LNCaP clone FGC (cell line): ENCODE measurements at places on chromosomes 7 and 10.

GRCh38 chr10:64109926-64110495 is 588.8 kb downstream of the REEP3 start:
- DNase-seq: no peak

GRCh38 chr7:50317697-50318669 is 13.5 kb downstream of the IKZF1 start:
- no peak for DNase-seq

GRCh38 chr10:120313715-120314114 is 143.3 kb upstream of the PLPP4 start:
- no peak for DNase-seq

DNA sequence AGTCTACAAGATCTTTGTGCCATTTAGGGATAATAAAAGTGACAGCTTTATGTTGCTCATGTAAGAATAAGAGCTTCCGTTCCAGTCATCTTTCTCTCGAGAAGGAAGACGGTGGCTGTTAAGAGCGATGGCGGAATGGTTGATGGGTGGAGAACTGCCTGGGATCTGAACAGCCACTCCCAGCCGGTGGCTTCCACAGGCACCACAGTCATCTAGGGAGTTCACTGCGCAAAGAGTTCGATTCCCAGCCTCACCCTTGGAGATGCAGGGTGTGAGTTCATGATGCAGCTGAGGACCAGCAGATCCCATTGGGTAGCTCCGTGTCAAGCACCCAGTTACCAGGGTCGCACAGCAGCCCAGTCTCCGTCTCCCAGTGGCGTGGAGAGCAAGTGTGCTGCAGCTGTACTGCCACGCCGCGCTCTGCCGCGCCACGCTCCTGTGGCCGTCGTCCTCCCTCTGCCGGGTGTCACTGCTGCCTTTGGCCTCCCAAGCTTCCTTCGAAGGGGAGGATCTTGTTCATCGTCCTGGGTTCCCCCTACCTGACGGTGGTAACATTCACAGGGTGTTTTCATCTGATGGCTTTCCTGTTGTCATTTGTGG is 7.8 kb downstream of the SUN1 start:
- DNase-seq: no peak

- DNase-seq: no peak
Observed at GRCh38 chr7:10104292-10104691, 869.4 kb upstream of the PHF14 start.

DNA sequence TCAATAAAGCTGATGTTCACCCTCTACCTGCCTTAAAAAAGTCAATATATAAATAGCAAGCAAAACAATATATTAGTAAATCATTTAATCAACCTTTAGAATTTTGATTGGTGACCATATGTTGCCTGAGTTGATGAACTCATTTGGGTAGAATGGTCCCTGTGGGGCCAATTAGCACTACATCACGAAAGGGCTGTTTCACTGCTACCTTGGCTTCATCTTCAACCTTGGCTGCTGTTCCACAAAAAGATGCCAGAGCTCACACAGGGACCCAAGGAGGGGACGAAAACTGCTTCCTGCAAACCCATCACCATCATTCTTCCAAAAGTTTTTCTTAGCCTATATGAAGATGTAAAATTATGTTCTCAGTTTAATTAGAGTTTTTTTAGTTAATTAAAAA is 35.4 kb upstream of the HBP1 start:
- no peak for DNase-seq

DNA sequence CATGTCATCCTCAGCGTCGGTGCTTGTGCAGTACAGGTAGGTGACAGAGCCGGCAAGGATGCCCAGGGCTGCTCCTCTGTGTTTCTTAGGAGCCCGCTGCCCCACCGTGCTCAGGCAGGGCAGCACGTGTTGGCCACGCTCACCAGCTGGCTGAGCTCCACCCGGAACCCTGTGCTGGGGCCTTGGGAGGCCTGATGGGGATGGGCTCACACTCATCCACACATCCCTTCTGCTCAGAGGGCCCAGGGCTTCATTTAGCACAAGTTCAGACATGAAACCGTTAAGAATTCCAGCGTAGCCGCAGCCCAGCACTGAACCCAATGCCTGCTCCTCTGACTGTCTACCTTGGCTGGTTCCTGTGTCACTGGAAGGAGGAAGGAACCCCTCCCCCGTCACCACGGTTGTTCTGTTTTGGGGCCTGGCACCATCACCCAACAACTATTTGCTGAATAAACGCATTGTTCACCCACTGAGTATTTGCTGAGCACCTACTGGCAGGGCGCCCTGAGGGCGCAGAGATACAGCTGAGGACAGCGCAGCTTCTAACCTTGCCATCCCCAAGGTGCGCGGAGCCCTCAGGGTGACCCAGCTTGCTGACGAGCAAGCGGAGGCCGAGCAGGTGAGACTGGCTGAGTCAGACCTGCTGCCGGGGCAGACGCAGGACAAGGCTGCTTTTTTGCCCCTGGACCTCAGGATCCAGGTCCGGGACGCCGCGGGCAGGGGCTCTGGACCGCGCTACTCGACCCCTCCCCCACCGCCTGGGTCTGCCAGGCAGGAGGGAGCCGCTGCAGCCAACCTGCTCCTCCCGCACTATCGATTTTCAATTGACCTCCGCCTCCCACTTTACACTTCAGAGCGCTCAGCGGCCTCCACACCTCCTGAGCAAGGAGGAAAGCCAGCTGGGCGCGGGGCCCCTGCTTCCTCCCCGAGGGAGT is 50.6 kb upstream of the RET start:
- DNase-seq: no peak

GRCh38 chr10:89846786-89847185 is 145.4 kb downstream of the KIF20B start:
- no peak for DNase-seq

- DNase-seq: no peak
Observed at GRCh38 chr10:16847644-16848043, 30.4 kb upstream of the RSU1 start.

DNA sequence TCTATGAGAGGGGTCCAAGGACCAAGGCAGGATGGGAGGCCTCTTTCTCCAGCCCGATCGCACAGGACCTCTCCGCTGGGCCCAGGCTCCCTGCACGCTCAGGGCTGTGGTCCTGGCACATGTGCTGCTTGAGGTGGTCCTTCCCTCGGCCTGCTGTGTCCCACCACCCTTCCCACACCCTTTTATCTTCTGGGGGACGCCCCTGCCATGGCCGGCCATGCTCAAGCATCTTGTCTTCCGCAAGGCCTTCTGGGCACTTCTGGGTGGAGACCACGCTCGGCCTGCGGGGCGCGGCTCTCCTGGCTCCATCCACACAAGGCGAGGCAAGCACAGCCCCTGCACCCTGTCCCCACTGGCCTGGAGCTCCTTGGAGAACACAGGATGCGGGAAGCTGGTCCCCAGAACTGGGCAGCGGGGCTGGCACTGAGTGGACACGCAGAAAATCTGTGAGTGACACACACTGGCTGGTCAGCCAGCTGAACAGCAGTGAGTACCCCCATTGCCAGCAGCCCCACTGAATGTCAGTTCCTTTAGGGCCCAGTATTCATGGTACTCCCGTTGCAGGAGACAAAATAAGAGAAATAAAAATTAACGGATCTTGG is 115.9 kb downstream of the TCERG1L start:
- no peak for DNase-seq

GRCh38 chr10:31116226-31116625 is 84.6 kb upstream of the ZNF438 start:
- DNase-seq: no peak

- DNase-seq: no peak
Observed at GRCh38 chr10:51214207-51215196, 140.2 kb downstream of the PRKG1 start.

GRCh38 chr7:29335188-29336083 is 140.9 kb downstream of the CHN2 start:
- DNase-seq: no peak

- no peak for DNase-seq
Observed at GRCh38 chr7:104772405-104773345, 241.3 kb upstream of the KMT2E start.

- DNase-seq: no peak
Observed at GRCh38 chr7:130390486-130390885, 10.2 kb downstream of the CPA1 start.

DNA sequence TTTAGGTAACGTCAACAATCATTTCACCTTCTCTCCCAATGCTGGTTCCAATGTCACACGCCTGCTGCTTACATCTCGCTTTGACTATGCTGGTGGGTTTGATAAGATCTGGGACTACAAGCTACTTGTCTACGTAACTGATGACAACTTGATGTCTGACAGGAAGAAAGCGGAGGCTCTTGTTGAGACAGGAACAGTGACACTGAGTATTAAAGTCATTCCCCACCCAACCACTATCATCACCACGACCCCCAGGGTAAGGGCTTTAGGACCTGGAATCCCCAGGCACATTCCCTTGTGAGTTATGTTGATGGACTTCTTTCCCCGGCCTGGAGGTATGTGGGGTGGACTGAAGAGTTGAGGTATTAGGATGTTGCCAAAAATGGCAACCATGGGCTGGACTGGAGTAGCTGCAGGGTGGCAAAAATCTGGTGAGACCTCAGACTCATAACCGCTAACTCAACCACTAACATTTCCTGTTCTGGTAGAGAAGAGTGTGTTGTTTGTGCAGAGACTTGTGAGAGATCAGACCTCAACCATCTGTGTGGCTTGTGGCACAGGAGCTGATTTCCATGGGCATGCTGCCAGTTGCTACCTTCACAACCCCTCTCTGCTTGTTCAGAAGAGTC is 59.2 kb downstream of the CDHR3 start:
- DNase-seq: no peak

GRCh38 chr10:127534496-127534895 is 14.6 kb upstream of the NPS start:
- no peak for DNase-seq

GRCh38 chr10:126375926-126376554 is 12.2 kb downstream of the ADAM12 start:
- no peak for DNase-seq

DNA sequence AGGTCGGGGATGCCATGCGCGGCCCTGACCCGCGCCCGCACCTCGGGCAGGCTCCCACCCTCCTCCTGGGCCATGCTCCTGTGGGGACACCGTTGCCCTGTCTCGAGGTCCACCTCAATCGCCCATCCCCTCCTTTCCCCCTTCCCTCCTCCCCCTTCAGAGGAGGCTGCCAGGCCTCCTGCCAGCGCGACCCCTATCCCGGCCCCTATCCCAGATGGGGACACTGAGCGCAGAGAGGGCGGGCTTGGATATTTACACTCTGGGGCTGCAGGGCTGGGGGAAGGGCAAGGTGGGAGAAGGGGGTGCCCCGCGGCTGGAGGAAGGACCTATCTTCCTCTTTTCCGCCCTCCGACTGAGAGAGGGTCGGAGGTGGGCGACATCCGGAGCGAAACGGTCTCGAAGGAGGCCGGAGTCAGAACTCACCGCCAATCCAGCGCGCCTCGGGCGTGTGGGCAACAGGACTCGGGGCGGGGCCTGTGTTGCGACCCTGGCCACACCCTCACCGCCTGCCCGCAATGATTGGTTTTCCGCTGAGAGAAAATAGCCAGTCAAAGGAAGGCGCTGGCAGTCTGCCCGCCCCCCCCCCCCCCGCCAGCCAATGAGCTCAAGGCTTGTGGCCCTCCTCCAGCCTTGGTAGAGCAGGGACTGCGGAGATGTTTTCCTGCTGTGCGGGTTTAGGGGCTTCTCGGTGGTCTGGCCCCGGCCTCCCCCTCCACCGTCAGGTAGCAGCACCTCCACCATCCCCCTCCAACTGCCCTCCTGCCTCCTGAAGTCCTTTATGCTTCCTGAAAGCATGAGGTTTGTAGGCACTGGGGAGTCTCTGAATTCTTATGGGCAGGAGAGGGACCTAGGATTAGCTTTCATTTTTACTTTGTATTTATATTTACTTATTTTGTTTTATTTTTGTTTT is at the start of gene METTL27:
Gene METTL27 (minus strand): TSS at position 450 of the 910 bp plus-strand sequence. CDS start 376 bp downstream, at position 74.
- DNase-seq: peak; percentile 76

GRCh38 chr10:80268266-80268665 is 21.2 kb downstream of the MAT1A start:
- no peak for DNase-seq

GRCh38 chr7:153454306-153454705 is 597.9 kb upstream of the DPP6 start:
- no peak for DNase-seq

- no peak for DNase-seq
Observed at GRCh38 chr7:88337572-88337971, 30.9 kb upstream of the STEAP4 start.

GRCh38 chr10:84826704-84827103 is 498.3 kb downstream of the CCSER2 start:
- DNase-seq: no peak

GRCh38 chr10:73937333-73938043 is 26.6 kb downstream of the PLAU start:
- no peak for DNase-seq

DNA sequence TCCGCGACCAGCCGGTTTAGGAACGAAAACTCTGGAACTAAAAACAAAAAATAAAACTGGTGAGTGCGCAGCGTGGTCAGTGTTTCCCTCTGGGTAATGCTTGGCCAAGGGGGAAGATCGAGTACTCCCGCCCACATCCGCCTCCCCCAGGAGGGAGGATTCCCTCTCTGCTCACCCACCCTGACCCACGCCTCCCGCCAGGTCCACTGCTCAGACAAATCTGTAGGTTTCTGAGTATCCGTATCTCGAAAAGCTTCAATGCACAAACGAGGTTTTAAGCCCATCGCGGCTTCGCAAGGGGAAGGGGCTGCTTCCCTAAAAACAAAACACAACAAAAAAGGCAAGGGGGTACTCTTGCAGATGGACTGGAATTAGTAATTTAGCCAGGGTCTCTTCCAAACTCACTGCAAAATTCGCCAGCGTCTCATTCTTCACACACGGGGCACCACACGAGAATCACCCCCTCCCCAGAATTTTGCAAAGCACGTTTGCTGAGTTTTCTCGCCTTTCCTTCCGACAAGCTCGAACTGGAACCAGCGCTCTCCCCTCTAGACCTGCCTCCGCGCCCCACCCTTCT is 75.2 kb downstream of the INSIG1 start:
- no peak for DNase-seq

DNA sequence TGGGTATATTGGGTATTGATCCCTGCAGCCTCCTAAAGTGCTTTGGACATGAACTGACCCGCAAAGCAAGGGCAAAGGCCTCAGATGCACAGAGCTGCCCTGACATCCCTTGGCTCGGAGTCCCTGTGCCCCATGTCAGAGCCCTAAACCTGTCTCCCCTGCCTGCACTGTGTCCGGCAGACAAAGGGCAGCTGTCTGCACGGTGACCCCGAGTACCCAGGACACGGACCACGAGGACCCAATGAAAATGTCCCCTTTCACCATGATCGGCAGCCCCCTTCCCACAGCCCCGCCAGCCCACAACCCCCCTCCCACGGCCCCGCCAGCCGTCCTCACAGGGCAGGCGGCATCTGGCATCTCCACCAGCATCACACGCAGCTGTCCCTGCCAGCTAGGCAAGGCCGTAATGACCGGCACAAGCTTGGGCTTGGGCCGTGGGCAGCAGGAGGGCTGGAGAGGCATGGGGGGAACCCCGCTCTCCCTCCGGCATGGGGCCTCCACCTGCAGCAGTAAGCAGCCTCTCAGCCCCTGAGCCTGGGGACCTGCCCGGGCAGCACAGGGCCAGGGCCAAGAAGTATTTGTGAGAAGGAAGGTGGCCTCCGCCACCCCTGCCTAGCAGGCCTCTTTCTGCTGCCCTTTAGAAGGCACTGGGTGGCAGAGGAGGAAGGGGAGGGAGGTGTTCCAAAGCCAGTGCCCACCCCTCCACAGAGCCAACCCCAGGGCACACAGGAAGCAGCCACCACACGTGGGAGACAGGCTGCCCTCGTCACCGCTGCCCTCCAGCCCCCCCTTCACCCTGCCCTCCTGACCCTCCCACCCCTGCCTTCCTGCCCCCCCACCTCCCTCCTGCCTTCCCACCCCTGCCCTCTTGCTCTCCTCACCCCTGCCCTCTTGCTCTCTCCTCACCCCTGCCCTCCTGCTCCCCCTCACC is 10.1 kb downstream of the NUDT1 start:
- DNase-seq: no peak

- DNase-seq: no peak
Observed at GRCh38 chr10:46231087-46231486, 55.7 kb upstream of the ANTXRL start.
